A549 treated with CpdA at 1 μM for 4 hours (cell line): ENCODE measurements at places on chromosomes 5 and 9. TPM values are rescaled to one million over a fixed set of nuclear protein-coding genes. Genes with fewer than 3 reads are reported as not detected.

GADD45G gene
- 0.16 to 0.40 TPM (median 0.35 TPM) in 4 of 5 replicates, not detected in the other for total RNA-seq

C9orf40 gene
- total RNA-seq: 7.2 to 12.2 TPM (median 10.8 TPM) in 5 replicates

TXNDC8 gene
- total RNA-seq: not detected in 5 replicates

PRKAA1 gene
- total RNA-seq: 28.6 to 65.5 TPM (median 36.2 TPM) in 5 replicates

AHRR gene
- 2.9 to 3.5 TPM (median 3.3 TPM) in 5 replicates for total RNA-seq

IFNB1 gene
- not detected in 5 replicates for total RNA-seq

LCN15 gene
- 0.09 TPM in 1 of 5 replicates, not detected in the others for total RNA-seq
